ENCODE measurements at places on chromosomes 4 and X.

DNA sequence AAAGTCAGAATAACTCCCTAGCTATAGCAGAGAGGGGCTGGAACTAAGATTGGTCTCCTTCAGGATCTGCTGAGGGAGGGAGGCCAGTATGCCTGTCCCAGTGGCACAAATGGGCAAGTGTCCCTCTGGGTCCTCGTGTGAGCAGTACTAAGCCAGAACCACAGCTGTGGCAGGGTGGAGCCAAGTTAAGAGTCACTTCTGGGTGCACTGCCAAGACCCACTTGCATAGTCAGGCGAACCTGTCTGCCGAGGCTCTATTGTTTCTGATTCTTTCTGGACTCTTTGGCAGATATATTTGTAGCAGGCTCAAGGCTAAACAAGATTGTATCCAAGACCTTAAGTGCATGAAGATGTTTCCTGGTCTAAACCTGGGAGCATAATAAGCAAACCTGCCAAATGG, 1123.7 kb upstream of the POU3F4 start:
- no peak for DNase-seq
- H3K4me1 ChIP-seq = no peaks in the 10 kb centered on the region
- no peak overlapping the region for H3K27ac ChIP-seq

DNA sequence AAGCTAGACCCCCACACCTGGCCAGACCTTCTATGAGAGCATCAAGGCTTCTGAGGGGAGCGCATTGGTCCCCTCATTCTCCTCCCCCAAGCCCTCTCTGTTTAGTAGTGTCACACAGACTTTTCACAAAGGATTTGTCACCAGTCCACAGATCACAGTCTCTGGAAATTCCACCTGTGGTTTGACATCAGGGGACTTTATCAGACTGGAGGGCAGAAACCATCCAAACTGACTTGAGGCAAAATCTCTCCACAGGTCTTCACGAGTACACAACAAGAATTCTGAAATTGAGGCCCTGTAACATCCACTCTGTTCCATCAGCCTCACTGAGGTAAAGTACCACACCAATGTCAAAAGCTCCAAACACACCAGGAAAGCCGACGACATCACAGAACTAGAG, 112.5 kb downstream of the SH3KBP1 start:
- no peak overlapping the region for H3K4me3 ChIP-seq
- peaks cover 2% of the 10 kb centered on the region for H3K36me3 ChIP-seq
- peaks cover 69% of the 10 kb centered on the region for H3K4me1 ChIP-seq
- peak overlapping the region; percentile 82 for H3K27ac ChIP-seq
- no peaks in the 10 kb centered on the region for H3K27me3 ChIP-seq
- no peak for DNase-seq

DNA sequence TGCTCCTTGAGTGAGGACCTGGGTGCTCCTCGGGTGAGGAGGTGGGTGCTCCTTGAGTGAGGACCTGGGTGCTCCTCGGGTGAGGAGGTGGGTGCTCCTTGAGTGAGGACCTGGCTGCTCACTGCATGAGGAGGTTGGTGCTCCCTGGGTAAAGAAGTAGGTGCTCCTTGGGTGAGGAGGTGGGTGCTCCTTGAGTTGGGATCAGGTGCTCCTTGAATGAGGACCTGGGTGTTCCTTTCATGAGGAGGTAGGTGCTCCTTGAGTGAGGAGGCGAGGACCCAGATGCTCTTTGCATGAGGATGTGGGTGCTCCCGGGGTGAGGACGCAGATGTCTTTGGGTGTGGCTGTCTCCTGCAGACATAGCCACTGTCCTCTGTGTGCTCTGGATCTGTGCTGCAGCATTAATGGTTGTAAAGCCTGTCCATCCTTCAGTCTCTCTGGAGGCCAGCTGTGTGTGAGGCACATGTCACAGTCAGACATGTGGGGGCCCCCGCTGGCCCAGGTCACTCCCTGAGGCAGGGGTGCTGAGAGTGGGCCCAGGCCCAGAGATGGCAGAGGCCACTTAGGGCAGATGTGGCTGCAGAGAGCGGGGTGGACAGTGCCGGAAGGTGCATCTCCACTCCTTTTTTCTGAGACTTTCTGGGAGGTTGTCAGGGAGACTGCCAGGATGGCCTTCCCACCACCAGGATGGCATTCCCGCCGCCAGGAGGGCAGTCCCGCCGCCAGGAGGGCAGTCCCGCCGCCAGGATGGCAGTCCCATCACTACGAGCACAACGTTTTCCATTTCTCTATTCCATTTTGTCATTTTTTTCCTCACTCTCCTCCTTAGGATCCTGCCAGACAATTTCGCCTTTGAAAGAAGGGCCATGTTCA, 101.8 kb downstream of the HMX1 start:
- no peaks in the 10 kb centered on the region for H3K36me3 ChIP-seq
- no peak overlapping the region for H3K4me3 ChIP-seq
- no peak overlapping the region for H3K27ac ChIP-seq
- H3K27me3 ChIP-seq = peaks cover 2% of the 10 kb centered on the region
- H3K4me1 ChIP-seq = no peaks in the 10 kb centered on the region
- DNase-seq = no peak

DNA sequence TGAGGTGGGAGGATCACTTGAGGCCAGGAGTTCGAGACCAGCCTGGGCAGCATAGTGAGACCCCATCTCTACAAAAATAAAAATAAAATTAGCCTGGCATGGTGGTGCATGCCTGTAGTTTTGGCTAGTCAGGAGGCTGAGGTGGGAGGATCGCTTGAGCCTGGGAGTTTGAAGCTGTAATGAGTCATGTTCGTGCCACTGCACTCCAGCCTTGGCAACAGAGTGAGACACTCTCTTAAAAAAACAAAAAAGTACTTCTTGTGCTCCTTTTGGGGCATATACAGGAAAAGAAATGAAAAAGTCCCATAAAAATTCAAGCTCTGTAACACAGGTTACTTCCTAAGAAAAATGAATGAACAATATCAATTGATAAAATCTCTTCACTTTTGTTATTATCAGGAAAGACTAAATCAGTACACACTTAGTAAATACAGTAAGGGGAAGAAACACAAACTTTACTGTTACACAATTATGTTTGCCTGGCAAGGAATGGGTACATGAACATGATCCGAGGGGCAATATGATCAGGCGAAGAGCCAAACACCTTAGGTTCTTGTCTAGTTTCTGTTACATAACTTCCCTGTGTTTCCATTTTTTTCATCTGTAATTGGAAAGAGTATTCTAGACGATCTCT, 46.9 kb downstream of the CCDC158 start:
- no peaks in the 10 kb centered on the region for H3K4me1 ChIP-seq
- no peak for DNase-seq
- no peak overlapping the region for H3K27ac ChIP-seq

Data from activated B cell treated with CpG ODN at 0.5 μM for 24 hours (primary cell).